Fibroblast of skin of right biceps (primary cell): ENCODE measurements at places on chromosomes 1 and 21.

DNA sequence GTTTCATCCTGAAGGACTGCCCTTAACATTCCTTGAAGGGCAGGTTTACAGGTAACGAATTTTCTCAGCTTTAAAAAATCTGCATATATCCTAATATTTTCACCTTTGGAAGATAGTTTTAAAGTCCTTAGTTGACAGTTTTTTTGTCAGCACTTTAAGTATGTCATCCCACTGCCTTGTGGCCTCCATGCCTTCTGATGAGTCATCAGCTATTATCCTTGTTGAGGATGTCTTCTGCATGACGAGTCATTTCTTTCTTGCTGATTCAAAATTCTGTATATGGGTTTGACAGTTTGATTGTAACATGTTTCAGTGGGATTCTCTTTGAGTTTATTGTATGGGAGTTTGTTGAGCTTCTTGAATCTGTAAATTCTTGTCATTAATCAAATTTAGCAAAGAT lies 500.6 kb downstream of the DISC1 start:
- DNase-seq, result peak; percentile 92

DNA sequence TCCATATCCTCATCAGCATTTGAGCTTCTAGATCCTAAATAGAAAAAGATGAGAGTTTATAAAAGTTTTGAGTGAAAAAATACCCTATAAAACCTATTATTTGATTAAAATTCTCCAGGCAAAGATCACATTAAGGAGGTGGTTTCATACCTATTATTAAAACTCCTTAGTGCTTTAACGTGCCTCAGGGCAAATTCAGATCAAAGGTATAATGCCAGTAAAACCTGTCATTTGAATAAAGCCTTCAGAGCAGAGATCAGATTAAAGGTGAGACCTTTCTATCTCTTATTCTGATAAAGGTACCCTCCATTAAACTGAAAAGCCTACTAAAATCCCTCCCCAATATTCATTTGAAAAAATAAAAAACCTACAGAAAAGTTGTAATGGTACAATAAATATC lies 34.3 kb upstream of the TRIM33 start:
- no peak for DNase-seq

DNA sequence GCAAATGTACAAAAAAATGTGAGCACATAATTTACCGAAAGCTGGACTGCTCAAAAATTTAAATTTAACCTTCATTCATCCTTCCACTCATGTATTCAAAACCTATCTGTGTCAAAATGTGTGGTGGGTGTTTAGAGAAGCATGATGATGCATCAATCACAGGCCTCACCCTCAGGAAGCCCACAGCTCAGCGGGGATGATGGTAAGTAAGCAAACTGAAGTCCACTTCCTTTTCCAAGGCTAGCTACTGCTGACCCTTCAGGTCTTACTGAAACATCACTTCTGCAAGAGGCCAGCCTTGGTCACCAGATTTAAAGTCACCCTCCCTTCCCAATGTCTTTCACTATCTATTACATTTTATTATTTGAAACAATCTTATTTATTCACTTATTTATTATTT lies 254.5 kb downstream of the DNM3 start:
- DNase-seq, result no peak

GRCh38 chr1:100719490-100719889 lies at the start of gene VCAM1:
Gene VCAM1 (plus strand): TSS chr1:100719742. CDS start chr1:100719861, 119 bp downstream.
- DNase-seq, result peak; percentile 45

GRCh38 chr1:110216844-110217444 lies 6.8 kb downstream of the KCNC4 start:
- no peak for DNase-seq
